GM23248 (cell line): ENCODE measurements at places on chromosomes 6 and 20.
A peak's percentile ranks its signal among the peaks of the same experiment; 100 is the strongest.

DNA sequence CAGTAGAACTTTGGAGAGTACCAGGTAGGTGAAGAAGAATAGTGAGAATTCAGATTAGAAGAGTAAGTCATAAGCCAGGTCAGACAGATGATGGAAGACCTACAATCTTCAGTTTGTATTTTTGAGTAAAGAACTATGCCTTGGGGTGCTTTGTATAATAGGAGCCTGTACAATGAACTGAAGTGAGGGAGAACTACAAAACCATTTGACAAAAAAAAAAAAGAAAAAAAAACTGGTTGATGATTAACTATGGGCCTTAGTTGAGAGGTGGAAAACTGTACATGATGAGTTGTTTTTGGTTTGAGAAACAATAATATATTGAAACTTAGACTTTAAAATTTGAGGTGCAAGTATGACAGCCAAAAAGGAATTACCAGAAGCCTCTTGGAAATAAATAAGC, 25.7 kb downstream of the VTA1 start:
- DNase-seq, result no peak

DNA sequence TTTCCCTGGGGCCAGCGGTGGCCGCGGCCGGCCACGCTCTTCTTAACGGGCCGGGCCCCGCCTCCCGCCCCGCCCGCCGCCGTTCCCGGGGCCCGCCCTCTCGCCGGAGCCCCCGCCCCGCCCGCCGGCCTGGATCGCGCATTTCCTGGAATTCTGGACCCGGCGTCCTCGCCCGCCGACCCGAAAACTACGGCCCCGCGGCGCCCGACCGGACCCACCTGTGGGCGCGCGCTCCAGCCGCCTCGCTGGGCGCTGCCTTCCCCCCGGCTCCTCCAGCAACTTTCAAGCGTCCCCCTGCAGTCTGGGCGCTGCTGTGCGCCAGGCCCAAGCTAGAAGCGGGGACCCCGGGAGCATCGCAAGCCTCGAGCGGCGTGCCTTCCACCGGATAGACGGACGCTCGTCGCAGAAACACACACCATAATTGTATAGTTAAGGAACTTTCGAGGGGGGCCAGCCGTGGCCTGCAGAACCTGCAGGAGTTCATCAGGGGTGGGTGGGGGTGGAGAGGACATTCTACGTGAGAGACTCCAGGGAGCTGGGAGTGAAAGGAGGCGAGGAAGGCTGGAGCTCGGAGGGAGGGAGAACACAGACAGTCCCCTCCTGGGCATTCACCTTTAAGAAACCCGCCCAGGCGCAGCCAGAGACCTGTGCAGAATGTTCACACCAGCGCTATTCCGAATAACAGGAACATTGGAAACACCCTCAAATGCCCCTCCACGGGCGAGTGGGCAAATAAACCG, at the start of gene ADA:
Gene ADA, minus strand, starts transcription at position 16 of the 740 bp plus-strand sequence. CDS start 92 bp downstream, outside the sequence.
- DNase-seq, result peak; percentile 79

- peak; percentile 67 for DNase-seq
Measured at GRCh38 chr6:142842418-142843261, 102.3 kb downstream of the HIVEP2 start.

- no peak for DNase-seq
Measured at GRCh38 chr6:157834549-157834948, 11.5 kb downstream of the SNX9 start.

DNA sequence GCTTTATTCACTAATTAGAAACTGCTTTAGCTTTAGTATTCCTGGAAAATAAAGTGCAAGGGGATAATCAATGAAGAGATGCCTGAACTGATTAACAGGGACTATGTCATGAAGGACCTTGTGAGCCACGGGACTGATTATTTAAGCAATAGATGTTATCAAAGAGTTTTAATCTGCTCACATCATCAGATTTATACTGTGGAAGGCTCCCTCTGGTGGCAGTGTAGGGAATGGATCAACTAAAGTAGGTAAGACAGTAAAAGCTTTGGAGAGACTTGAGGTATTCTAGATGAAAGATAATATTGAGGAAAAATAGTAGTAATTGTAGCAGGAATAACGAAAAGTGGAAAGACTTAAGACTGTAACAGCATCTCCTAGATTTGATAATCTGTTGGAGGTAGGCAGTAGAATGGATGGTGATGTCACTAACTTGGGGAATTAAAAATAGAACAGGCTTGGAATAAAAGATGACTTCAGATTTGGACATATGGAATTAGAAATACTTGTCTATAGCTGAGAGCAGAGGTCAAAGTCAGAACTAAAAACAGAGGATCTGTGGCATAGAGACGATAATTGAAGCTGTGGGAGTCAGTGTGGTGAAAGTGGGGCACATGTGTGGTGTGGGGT, 80.3 kb upstream of the HTR1E start:
- DNase-seq, result peak; percentile 60

- DNase-seq, result peak; percentile 92
Measured at GRCh38 chr20:41287327-41287726, 30.2 kb downstream of the ZHX3 start.

GRCh38 chr6:157236040-157236725, 87.1 kb downstream of the TMEM242 start:
- peak; percentile 23 for DNase-seq
